ENCODE measurements at places on chromosomes 7 and 10.

GRCh38 chr7:158064631-158065030 lies 523.0 kb downstream of the PTPRN2 start:
- DNase-seq = no peak

GRCh38 chr7:15041226-15041625 lies 138.7 kb upstream of the DGKB start:
- no peak for DNase-seq

- DNase-seq = no peak
Measured at GRCh38 chr7:107463139-107464078, 6.4 kb upstream of the GPR22 start.

DNA sequence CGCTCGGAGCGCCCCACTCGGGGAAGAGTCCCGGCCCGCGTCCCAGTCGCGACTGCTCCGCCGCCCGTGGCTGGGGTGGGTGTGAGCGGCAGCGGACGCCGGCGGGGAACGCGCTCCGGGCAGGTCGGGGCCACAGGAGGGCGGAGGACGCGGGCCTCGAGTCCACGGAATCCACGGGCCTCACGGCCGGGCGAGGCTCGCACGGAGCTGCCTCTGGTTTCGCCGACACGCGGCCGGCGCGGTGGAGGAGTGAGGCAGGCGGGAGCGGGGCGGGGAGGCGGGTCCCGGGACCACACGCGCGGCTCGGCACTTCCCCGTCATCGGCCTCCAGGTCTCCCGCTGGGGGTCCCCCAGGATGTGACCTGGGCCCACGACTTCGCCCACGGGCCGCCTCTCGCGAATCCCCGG lies 533 bp upstream of the NKX6-2 start:
- DNase-seq = no peak

- DNase-seq = no peak
Measured at GRCh38 chr10:28676326-28676967, 874 bp upstream of the BAMBI start.

GRCh38 chr7:2817456-2817855 lies 26.7 kb downstream of the GNA12 start:
- no peak for DNase-seq

- DNase-seq = no peak
Measured at GRCh38 chr10:1612908-1613307, 124.4 kb downstream of the ADARB2 start.

GRCh38 chr7:2782121-2782520 lies 62.0 kb downstream of the GNA12 start:
- DNase-seq = no peak

DNA sequence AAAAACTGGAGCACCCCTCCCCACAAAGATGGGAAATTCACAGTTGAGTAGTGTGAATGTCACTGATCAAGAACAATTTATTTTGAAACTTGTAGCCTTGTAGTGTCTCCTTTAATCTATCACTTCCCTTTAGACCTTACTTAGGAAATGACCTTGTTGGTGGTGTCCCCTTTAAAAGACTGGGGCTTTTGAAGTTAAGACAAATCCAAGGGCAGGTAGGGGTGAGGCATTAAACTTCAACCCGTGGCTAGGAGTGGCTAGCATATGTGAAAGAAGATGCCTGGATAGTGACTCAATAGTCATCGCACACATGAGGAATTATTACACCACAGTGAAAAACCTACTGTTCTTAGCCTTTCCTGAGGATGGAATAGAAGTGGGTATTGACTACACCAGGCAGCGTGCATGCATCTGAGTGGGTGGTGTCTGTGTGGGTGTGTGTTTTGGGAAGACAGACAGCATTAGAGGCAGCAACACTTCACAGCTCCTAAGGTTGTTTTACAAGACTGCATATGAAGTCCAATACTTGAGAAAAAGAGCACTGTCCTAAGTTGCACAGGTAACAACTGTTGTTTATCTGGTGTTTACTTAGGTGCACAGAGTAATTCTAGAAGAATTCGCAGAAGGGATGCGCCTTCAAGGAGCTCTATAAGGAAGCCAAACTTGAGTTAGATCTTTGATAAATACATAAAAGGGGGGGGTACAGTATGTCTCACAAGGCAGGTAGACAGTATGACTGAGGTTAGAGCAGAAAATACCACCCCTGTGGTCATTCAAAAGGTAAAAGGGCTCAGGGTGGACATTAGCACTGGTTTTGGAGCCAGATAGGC lies 32.9 kb downstream of the ABLIM1 start:
- no peak for DNase-seq

DNA sequence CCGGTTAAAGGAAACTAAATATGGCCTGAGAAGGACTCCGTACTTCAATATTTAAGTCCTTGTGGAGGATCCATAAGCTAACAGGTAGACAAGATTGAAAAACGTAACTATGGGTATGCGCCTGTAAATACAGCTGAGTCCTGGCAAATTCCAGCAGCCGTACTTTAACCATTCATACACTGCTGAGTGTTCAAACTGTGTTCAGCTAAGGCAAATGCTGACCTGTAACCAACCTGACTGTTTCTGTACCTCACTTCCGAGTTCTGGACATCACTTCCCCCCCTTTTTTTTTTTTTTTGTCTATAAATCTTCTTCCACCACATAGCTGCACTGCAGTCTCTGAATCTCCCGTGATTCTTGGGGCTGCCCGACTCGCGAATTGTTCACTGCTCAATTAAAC lies 69.1 kb downstream of the SRPK2 start:
- DNase-seq = no peak

- DNase-seq = no peak
Measured at GRCh38 chr10:86979977-86980448, 11.7 kb downstream of the ADIRF start.

- no peak for DNase-seq
Measured at GRCh38 chr10:110268971-110269370, 35.7 kb downstream of the SMNDC1 start.

DNA sequence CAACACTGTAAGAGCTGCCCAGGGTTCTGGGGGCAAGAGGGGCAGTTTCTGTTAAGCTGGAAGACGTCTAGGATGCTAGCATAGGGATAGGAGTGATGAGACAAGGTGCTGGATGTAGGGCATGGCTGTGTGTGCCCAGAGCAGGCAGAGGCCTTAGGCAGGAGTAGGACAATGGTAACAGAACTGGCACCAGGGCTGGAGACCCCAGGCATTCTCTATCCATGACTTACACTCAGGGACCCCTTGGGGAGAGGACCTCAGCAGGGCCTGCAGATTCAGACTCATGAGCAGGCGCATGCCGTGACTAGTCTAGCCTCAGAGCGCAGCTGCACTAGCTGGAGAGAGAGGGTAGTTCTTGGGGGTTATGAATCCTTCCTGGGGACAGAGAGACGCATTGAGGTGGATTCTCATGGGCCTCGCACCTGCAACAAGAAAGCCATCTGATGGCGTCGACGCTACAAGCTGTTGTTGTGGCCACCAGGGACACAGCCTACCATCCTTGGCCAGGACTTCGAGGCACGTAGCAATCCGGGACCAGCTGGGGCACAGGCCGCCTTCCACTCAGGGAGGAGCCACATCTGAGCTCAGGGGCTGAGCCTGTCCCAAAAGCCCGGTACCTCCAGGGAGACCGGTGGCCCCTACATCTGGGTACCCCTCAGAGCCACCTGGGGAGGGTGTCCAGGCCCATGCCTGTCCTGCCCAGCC lies 474.1 kb downstream of the PTPRN2 start:
- DNase-seq = no peak

GRCh38 chr7:80488406-80488805 lies 23.5 kb downstream of the GNAT3 start:
- DNase-seq = no peak

DNA sequence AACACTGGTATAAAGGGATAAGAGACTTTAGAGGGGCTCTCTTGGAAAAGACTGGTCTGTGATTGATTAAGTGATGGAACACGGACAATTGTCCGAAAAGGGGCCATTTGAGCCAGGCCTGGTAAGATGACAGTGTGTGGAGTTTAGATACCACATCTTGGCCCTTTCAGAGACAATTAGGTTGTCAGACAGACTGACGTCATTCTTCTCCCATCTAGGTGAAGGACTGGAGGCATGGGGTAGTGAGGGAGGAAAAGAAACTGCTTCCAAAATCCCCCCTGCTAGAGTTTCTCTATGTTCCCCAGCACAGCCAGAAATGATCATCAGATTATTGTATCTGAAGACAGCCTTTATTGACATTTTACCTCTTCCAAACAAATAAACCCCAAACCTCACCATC lies 84.8 kb upstream of the MYO3A start:
- no peak for DNase-seq

DNA sequence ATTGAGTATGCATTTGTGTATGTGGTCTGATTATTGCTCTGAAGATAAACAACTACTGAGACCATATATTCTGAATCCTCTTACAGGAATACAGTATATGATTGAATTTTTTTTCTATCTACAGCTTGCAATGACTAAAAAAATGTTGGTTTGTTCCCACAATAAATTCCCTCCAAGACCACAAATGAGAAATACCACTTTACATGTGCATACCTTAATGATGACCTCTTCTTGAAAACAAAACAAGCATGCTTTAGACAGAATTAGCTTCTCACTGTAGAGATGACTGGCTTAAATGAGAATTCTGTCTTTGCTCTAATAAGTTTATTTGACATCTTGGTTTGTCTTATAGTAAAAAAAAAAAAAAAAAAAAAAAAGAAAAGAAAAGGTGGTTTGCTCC lies 241.5 kb downstream of the PCDH15 start:
- no peak for DNase-seq

DNA sequence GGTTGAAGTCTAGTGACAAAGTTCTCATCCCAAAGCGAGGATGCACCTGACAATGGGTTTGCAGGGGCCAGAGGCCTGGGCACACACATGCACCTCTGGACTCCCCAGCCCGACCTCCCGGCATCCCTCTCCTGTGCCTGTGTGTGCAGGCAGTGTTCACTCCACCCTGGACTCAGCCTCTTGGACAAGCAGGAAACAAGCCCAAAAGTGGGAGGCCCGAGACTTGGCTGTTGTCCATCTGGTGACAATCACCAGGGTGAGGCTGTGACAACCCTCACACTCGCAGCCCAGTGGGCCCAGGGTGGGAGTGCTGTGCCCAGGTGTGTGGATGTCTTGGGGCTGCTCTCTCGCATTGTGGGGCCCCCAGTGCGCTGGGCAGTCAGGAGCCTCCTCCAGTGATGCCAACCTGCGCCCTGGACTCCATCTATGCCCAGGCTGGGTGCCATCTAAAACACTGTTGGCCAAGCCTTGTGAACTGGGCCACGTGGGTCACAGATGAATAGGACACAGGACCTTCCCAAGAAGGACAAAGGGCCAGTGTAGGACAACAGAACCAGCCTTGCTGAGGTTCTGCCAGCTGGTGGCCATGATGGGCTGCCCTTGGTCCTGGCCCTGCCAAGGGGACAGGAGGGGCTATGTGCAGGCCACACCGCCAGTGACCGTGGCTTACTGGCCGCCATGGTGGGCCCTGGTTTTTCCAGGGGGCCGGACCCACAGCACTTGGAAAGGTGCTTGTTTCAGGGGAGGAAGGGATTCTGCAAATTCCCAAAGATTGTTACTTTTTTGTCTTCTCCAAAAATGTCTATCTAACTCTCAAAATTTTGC lies 144.3 kb downstream of the TCERG1L start:
- no peak for DNase-seq

- DNase-seq = no peak
Measured at GRCh38 chr10:6002809-6003510, 25.6 kb upstream of the IL15RA start.

GRCh38 chr10:121468726-121469125 lies 129.5 kb downstream of the FGFR2 start:
- DNase-seq = no peak

GRCh38 chr7:139559364-139560105 lies 36.0 kb downstream of the CLEC2L start:
- no peak for DNase-seq

DNA sequence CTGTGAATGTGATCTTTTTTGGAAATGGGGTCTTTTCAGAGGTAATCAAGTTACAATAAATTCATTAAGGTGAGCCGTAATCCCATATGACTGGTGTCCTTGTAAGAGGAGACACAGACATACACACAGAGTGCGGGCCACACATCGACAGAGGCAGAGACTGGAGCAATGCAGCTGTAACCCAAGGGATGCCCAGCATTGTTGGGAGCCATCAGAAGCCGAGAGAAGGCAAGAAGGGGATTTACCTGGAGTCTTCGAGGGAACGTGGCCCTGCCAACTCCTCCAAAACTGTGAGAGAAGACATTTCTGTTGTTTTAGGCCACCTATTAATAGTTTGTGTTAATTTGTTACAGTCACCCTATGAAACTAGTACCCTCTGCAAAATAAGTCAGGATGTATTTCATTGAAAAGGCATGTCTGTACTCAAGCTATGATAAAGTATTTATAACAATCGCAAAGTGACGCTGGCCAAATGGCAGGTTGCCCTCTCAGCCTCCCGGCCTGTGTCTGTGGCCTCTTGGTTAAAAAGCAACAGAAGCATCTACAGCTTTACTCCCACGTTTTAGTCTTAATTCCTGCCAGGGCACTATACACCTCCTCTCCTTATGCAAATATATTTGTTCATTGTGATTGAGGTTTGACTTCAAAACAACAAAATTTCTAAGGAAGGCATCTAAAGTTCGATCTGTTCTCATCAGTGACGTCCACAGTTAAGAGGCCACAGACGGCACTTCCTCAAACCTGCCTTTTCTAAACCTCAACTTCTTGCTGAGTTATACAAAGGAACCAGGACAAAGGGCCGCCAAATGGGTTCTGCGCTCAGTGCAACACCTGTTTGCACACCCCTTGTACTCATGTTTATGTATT lies 46.8 kb downstream of the HIPK2 start:
- no peak for DNase-seq

- DNase-seq = no peak
Measured at GRCh38 chr10:120508393-120508792, 51.4 kb downstream of the PLPP4 start.

- DNase-seq = no peak
Measured at GRCh38 chr7:31419505-31420055, 79.1 kb upstream of the NEUROD6 start.

DNA sequence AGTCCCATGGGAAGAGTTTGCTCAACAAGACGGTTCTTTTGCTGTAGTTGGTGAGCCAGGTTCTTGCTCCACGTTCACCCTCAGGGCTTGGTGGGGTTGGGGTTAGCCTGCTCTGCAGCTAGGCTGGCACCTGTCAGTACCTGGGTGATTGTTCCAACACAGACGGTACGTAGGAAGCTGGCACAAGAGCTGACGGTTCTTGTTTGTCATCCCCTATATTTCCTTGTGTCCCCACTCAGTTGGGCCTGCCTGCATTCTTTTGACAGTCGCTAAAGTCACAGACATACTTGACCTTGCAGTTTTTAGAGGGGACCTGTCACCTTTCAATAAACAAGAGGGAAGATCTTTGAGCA lies 40.2 kb upstream of the SYPL1 start:
- no peak for DNase-seq

All from stimulated activated CD8-positive, alpha-beta memory T cell treated with anti-CD3 and anti-CD28 coated beads, Interleukin-7, amount 100 ng/mL, for 24 hours (primary cell).